LHCN-M2 (cell line): ENCODE measurements at places on chromosomes 7 and 10.

DNA sequence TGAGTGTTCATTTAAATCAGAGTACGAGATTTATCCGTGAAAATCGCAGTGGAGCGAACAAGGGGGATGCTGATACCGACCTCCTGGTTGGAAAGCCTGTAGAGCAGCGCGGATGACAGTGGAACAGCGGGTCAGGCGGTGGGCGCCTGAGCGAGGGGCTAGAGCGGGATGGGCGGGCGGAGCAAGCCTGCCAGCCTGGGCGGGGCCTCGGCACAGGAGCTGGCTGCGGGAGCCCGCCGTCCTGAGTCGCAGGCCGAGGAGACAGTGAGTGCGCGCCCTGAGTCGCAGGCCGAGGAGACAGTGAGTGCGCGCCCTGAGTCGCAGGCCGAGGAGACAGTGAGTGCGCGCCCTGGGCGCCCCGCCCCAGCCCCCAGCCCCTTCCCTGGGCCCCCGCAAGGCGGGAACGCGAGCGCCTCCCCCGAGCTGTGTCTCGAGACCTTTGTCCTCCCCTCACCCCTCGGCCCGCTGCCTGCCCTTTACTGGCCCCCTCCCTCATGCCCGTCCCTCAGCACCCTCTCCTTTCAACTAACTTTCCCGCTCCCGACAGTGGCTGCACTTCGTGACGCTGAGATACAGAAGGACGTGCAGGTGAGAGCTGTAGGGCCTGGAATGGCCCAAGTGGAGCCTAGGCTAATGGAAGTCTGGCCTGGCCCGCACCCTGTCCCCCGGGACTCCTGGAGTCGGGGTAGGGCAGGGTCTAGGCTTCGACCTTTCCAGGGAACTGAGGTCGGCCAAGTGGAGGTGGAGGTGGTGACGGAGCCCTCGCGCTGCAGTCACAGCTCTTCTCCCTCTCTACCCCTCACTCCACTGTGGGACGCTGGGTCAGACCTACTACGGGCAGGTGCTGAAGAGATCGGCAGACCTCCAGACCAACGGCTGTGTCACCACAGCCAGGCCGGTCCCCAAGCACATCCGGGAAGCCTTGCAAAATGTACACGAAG lies at the start of gene AS3MT:
AS3MT (plus strand) TSS at position 213 of the 941 bp plus-strand sequence; CDS start at position 336, 123 bp downstream.
- DNase-seq, result no peak

- DNase-seq, result no peak
Observed at GRCh38 chr7:107474104-107474521, 4.3 kb downstream of the GPR22 start.

GRCh38 chr10:29229258-29229705 lies 59.6 kb upstream of the LYZL1 start:
- no peak for DNase-seq

DNA sequence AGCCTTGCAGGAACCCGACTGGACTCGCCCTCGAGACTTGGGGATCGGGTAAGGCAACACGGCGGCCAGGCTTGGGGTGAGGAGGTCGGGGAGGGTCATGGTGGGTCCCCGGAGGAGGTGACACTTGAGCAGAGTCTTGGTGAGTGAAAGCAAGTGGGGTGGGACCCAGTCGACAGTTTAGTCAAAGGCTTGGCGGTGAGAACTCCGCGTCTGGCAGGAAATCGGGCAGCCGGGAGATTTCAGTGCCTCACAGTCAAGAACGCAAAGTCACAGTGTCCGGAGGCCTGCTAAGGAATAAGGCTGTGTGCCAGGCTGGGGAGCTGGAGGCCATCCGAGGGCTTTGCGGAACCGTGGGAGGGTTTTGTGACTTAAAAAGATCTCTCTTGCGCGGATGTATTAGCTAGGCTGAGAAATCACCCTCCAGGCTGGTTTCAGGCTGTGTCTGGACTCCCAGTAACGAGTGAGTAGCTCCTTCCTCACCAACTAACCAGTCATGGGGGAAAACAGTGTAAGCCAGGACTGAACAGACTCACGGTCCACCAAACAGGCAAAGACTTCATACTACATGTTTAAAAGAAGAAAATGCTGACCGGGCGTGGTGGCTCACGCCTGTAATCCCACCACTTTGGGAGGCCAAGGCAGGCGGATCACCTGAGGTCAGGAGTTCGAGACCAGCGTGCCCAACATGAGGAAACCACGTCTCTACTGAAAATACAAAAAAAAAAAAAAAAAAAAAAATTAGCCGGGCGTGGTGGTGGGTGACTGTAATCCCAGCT lies 613 bp downstream of the AP5Z1 start:
- DNase-seq, result peak; percentile 21

GRCh38 chr7:2357571-2357970 lies 2.9 kb downstream of the EIF3B start:
- no peak for DNase-seq

DNA sequence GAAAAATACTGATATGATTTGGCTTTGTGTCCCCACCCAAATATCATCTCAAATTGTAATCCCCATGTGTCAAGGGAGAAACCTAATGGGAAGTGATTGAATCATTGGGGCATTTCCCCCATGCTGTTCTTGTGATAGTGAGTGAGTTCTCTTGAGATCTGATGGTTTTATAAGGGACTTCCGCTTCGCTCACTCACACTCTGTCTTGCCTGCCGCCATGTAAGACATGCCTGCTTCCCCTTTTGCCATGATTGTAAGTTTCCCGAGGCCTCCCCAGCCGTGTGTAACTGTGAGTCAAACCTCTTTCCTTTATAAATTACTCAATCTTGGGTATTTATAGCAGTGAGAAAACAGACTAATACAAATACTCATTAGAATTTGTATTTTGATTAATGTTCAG lies 5.1 kb upstream of the MRPS17 start:
- DNase-seq, result no peak

GRCh38 chr7:28774261-28774988 lies 183.7 kb downstream of the TRIL start:
- DNase-seq, result peak; percentile 90

DNA sequence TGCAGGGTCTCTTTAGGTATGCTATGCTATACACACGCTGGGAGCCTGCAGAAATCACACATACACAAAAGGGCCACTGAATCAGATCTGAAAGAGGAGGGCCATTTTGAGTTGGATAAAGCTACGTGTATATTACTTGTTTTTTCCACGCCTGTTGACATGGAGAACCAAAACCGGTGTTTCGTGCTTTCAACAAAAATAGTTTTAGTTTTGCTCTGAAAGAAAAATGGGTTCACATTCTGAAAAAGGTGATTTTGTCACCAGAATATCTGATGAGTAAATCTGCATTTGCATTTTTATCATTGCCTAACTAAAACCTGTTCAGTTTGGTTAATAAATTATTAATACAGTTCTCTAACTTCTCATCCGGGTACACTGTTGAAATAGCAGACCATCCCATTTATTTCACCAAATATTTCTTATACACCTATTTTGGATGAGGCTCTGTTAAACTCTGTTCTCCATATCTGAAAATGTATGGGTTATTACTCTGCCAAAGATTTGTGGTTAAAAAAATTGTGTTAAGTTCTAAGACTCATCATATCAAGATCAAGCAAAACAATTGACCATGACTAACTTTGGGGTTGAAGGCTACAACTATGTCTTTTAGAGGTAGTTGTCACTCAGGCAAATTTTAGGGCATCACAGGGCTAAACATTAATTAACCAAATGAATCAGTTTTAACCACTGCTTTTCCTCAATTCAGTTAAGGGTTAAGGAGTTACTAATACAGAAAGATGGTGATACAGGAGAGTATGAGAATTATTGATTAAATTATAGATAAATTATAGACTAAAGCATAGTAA lies 101.2 kb upstream of the RPA3 start:
- DNase-seq, result no peak

DNA sequence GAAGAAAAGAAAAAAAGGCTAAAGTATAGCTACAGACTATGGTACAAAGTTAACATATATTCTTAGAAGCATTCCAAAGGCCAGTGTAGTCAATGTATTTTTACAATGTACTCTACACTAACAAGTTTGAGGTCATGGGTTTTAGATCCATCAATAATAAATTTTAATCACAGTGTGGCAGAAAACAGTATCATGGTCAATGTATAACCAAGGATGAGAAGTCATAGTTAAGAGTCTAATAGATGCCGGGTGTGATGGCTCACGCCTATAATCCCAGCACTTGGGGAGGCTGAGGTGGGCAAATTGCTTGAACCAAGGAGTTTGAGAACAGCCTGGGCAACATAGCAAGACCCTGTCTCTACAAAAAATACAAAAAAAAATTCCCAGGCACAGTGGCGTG lies 53.1 kb downstream of the SLC16A12 start:
- DNase-seq, result no peak

DNA sequence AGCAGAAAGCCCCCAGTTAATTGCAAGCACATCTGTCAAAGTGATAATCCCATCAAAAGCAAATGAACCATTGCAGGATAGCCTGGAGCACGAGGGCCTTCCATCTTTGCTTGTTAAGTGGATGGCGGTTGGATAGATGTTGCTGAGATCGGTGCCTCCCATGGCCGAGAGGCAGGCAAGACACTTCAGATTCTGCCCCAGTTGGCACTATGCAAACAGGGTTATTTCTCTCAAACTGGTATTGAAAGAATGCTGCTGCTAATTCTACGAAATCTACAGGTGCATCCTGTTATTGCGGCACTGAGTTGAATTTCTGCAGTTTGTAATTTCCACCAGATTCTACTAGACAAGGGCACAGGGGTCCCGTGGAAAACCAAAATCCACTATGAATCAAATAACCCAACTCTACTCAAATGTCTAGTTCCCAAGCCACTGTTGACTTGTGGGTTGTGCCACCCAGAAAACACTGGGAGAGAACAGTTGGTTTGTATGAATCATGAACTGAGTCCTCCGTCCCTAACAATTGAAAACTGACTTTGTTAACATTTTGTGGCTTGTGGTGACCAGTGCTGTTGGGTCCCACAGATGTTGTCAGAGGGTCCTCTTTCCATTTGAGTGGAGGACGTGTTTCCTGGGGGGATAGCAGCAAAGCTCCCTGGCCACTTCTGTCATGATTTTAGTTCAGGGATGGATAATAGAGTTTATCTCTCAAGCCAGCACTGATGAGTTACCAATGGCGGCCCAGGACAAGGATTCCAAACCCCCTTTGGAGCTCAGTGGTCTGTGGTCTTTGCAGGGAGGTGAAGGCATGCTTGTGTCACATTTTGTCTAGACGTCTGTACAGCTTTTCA lies 7.1 kb upstream of the IL2RA start:
- DNase-seq, result peak; percentile 49

DNA sequence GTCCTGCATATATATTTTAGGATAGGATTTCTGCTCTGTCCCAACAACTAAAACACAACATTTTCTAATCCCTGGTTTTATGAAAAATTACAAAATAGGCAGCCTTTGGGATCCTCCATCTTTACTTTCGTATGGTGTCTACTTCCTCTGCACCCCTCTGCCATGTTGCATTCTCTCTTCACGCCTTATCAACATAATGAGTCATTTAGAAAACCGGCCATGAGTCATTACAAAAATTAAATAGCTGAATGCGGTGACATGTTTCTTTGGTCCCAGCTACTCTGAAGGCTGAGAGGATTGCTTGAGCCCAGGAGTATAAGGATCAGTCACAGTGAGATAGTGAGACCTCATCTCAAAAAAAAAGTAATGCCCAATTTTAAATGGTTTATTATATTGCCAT lies 148.1 kb upstream of the CELF2 start:
- peak; percentile 59 for DNase-seq

DNA sequence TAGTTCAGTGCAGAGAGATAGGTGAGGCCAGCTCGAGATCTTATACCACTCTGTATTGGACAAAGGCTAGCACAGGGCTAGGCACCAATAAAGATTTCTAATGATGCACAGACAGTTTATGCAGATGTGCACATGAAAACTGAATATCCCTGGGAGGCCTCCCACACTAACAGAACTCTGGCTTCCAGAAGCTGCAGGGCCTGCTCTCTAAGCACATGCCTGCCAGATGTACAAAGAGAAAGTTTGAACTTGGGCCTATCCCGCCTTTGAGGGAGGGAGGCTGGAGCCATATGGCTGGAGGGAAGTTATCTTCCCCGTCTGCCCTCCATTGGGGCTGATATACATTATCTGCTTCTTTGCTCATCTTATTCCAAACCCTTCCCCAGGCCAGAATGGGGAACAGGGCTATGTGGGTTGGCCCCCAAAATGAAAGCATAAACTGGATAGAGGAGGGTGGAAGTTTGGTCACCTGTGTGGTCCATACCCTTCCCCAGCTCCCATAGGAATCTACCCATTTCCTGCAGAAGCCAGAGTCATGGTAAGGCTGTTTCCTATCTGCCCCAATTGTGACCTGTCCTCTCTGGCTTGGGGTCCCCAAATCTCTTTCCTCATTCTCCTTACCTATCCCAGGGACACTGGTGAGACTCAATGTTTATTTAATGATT lies 3.8 kb downstream of the KAZALD1 start:
- no peak for DNase-seq

DNA sequence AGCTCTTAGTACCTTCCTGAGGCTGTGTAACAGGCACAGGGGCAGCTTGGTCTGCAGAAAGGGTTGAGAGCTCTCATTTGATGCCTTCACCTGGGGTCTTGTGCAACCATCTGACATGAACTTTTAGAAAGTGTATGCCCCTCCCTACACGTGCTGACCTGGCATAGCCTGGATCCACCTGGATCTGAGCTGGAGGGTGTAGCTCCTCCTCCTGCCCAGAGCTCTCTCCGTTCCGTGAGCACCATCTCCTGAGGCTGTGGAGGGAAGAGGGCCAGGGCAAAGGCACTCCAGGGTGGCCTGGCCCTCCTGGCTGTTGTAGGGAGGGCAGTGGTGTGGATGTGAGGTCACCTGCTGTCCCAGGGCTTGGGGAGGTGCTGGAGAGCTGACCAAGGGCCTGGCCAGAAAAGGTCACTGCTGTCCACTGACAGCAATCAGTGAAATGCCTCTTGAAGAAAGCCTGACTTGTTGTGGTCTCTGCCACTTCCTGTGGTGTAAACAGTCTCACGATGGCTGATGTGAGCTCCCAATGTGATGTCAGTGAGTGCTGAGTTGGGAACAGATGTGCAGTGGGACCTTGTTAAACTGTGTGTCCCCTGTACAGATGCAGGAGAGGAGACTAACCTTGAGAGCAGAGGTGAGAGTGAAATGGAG lies 23.0 kb downstream of the AMZ1 start:
- no peak for DNase-seq

GRCh38 chr7:27103489-27104226 lies 1.2 kb upstream of the HOXA2 start:
- no peak for DNase-seq

DNA sequence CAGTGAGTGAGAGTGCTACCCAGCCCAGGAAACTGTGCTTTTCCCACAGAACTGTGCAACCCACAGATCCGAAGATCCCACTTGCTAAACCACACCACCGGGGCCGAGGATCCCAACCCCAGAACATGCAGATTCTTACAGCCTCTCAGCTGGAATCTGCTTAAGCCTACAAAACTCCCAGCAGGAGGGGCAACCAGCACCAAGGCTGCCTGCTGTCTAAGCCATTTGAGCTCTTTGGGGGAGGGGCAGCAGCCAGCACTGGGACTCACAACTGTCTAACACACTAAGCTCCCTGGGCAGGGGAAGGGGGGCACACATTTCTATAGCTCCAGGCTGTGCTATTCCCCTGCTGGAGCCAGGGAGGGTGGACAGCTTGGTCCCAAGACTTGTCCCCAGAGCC lies 529.9 kb downstream of the XPNPEP1 start:
- no peak for DNase-seq

DNA sequence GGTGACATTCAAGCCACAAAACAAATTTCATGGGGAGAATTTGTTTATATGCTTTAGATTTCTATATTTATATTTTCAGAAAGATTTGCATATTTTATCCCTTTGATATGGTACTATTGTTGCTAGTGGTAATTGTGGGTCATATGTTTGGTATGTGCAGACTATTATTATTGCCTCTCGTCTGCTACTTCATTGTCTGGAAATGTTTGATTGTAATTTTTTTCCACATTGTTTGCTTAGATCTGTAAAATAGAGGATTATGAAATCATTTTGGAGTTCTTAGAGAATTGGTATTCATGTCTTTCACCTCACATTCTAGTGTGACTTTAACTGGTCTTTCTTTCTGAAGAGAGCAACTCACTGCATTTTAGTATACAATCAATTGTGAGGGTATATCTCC lies 44.7 kb downstream of the MYO3A start:
- no peak for DNase-seq
